Nucleus accumbens (tissue), 56 donors: ENCODE measurements at places on chromosomes 1 and 21.

DNA sequence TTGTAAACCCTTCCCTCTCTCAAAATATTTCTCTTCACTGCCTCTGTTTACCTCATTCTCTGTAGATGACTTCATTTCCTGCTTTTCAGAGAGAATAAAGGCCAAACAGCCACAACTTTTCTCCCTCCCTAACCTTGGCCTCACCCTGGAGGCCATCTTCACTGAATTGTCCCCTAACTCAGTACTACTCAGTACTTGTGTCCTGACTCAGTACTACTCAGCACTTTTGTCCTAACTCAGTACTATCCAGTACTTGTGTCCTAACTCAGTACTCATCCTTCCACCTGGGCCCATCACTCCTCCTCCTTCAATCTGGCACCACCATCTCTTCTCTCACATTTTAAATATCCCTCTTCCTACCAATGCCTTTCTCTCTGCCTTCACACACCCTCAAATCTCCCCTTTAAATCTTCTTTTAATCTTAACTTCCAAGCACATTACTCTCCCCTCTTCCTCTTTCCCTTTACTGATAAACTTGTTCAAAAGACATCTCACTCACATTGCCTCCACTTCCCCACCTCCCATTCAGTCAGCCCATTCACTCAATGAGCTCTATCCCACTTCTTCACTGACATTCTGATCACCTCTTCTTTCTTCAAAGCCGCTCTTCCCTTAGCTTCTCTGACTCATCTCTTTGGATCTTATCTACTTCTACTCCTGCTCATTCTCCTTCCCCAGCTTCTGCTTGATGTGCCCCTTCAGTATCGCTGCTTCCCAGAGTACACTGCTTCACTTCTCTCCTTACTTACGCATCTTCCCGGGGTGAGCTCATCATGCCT lies 121.4 kb downstream of the RNF220 start:
- no peak for DNase-seq

DNA sequence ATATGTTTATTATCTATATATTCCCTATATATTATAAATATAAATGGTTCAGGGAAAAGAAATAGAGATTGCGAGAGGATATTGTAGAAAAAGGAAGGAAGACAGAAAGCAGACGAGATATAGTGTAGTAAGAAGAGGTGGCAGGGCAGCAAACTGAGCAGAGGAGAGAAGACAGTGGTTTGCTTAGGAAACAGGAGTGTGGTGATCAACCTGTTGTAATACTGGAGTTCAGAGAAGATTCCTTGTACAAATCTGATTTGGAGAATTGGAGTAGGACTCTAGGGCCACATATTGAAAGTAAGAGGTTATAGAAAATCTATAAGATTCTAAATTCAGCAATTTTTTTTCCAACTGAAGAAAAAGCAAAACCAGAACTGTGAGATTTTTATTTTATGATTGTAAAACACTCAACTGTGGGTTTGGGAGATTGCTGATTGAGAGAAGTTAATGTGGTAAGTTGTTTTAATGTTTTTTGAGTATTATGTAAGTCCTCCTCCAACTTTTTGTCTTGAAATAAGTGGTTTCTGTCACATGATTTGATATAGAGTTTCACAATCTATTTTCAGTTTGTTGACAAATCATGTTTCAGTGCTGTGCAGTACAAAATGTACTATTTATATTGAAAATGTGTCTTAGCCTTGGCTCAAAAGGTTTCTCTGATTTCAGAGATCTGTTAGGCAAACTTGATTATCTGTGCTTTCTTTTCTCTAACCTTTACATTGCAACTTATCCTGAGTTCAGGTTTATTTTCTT lies 9.6 kb upstream of the AMY2B start:
- DNase-seq, result no peak

DNA sequence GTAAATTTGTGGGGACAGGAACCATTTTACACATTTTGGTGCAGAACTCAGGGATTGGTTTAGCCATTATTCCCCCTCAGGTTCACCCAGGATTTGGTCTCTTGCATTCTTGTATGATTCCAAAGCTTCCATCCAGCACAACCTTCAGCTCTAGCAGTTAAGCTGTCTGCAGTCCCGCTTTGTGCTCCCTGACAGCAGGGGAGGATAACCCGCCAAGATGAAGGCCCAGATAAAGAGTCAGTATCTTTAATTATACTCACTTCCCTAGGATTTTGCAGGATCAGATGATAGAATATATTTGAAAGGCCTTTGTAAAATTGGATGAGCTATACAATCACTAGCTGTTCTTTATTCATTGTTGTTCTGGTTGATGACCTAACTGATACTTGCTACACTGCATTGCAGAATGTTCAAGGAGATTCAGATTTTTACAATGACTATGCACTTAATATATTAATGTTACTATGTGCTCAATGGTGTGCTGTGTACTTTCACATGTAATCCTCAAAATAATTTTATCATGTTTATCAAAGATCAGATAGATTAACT lies 49.8 kb downstream of the SLC16A1 start:
- DNase-seq, result no peak

DNA sequence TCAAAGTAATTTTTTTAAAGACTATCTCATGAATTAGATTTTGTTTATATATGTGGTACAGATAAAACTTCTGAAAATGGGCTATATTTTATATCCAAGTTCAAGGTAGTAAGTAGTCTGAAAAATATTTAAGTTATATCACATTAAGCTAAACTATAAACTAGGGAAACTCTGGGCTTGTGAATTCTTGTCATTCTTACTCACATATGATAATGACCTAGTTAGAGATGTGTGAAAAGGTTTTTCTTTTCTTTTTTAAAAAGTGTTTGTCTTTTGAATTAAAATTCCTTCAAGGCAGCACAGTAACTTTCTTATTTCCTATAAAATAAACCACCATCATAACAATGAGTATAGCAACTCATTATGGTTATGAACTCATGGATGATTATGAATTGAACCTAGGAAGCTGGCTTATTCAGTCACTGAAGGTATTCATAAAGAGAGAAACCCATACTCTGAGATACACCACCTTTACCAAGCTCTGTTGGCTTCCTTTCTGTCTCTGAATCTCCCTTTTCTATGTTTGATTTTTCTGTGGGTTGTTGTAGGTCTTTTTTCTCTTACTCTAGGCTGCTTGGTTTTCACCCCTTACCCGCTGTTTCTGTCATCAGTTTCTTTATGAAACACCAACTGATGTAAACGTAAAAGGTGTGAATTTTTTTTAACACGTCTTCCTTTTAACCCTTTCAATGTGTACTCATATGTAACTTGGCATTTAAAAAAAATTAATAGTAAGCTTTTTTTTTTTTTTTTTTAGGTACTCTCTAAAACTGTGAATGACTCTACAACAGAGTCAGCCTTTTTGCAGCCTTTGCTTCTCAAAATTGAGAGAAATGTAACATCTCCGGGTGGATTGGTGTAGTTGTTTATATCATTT lies 25.2 kb downstream of the IL12RB2 start:
- DNase-seq, result no peak

- peak; percentile 51 for DNase-seq
Measured at GRCh38 chr1:42953182-42954180, 5.2 kb downstream of the SLC2A1 start.

DNA sequence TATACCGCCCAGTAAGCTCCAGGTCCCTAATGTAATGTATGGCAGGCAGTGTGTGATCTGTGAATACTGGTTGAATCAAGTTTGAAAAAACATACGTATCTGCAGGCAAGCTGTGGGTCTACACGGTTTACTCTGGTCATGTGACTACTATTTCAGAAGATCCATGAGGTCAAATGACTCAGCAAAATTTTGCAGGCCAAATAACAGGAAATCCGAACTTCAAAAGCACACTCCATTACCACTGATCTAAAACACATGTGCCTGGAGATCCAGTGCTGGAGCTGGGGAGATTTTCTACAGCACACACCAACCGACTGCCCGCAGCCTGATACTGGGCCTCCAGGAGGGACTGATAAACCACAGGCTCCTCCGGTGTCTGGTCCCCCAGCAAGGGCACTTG lies 64.5 kb upstream of the SLC44A3 start:
- no peak for DNase-seq

DNA sequence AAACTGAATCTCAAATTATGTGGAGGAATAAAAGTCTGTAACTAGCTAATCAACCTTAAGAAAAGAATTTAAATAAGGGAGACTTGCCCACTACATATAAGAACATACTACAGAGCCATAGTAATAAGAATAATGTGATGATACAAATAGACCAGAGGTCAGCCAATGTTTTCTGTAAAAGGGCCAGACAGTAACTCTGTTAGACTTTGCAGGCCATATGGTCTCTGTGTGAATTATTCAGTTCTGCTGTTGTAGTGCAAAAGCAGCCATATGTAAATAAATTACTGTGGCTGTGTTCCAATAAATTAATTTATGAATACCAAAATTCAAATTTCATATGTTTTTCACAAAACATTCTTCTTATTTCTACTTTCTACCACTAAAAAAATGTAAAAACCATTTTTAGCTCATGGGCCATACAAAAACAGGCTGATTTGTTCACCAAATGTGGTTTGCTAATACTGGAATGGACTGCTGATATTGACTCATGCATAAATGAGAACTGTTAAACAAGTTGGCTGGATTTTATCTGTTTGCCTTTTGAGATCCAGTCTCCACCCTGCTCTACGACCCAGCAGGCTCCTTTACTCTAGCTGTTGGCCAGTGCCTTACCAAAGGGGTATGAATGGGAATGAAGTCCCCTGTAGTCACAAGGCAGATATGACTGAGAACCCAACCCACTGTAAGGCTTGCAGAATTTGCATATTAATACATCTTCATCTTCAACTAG lies 98.2 kb upstream of the ZNHIT6 start:
- no peak for DNase-seq

DNA sequence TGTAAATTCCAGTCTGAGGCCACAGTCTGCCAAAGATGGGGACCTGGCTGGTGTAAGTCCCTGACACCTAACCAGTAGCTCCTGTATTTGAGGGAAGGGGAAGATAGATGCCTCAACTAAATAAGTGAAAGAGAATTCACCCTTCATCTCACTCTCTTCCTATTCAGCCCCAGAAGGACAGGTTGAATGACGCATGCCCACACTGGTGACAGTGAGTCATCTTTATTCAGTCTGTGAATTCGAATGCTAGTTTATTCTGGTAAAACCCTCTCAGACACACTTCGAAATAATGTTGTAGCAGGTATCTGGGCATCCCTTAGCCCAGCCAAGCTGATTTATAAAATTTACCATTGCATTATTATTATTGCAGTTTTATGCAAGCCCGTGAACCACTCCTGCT lies 617.0 kb upstream of the PRMT6 start:
- no peak for DNase-seq

- no peak for DNase-seq
Measured at GRCh38 chr21:38525454-38525853, 27.2 kb upstream of the ERG start.

DNA sequence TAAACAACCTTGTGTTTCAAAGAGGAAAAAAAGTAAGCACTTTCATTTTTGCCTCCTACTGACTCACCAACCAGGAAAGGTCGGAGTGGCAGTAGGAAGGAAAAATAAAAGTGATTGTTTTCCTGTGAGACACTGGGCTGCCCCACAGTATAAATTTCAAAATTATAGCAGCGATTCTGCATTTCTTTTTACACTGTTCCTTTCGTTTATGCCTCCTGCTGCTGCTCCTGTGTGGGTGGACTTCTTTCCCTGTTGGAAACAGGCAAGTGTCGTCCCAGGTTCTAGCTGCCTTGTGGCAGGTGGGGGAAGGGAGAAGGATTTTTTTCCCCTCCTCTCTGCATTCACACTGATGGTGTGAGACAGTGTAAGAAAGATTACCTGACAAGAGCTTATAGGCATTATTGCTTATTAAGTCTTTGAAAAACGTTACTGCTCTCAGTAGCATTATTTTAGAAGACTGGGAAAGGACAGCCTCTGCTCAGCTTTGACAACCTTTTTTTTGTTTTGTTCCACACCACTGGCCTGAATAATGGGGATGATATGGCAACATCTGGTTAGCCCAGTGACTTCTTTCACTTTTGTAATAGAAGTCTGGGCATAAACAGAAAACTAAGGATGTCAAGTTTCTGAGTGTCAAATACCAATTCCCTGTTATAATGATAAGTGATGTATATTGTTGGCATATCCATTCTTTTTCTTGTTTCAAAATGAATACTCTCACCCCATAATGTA lies 77.9 kb downstream of the NEK7 start:
- no peak for DNase-seq

DNA sequence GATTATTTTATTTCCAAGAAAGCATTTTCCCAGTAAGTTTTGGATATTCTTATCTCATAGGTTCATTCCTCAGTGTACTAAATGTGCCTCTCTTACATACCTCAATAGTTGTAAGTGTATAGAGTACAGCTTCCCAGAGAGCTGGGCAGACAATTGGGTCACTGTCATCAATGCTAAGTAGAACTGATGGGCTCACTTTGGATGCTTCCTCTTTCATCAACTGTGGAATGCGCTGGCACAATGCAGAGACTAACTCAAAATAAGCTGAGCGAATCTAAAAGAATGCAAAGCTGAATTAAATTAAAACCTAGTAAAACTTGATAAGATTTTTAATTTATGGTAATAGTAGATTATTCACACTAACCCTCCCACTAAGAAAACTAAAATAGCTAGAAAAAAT lies 21.5 kb downstream of the LTN1 start:
- DNase-seq, result no peak

DNA sequence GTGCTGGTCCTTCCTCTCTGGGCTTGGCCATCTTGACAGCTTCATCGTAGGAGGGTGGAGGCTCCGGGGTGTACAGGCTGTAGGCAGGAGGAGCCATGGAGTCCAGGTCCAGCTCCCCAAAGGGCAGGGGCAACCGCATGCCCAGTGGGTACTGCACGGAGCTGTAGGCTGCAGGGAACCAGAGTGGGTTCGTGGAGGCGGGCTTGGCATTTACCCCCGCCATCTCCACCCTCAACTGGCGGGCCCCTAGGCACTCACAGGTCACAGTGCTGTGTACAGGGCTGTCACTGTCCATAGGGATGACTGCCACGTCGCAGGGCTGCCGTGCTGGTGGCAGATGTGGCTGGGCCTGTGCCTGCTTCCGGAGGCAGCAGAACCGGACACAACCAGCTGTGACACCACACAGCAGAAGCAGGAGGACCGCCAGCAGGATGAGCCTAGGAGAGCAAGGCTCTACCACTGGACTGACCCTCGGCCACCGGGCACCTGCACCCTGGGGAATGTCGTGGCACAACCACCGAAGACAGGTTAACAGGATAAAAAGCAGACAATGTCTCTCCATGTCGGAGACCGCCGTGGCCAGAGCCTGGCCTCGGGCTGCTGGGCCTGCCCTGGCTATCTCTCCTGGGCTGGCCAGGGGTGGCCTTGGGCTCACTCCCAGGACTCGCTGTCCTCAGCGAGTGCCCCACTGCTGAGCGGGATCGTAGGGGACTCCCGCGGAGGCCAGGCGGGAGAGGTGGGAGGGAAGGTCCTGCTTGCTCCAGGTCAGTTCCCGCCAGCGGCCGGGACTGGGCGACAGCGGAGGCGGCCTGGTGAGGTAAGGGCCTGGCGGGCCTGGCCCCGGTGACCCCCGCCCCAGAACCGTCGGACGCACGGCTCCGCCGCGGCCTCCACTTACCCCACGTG lies 831 bp downstream of the TMEM52 start:
- DNase-seq, result no peak

- DNase-seq, result no peak
Measured at GRCh38 chr1:197390856-197391255, 122.8 kb downstream of the CRB1 start.

- no peak for DNase-seq
Measured at GRCh38 chr1:21536218-21536617, 27.0 kb downstream of the ALPL start.

GRCh38 chr1:48003741-48004531 lies 6.8 kb upstream of the TRABD2B start:
- no peak for DNase-seq

- no peak for DNase-seq
Measured at GRCh38 chr1:39080269-39080826, 54.2 kb downstream of the NDUFS5 start.

- DNase-seq, result no peak
Measured at GRCh38 chr1:62487956-62488355, 51.1 kb downstream of the USP1 start.
